ENCODE measurements at places on chromosomes 5 and 9.
A peak's percentile ranks its signal among the peaks of the same experiment; 100 is the strongest.

GRCh38 chr5:37838933-37839341 lies 904 bp downstream of the GDNF start:
- no peak for DNase-seq

DNA sequence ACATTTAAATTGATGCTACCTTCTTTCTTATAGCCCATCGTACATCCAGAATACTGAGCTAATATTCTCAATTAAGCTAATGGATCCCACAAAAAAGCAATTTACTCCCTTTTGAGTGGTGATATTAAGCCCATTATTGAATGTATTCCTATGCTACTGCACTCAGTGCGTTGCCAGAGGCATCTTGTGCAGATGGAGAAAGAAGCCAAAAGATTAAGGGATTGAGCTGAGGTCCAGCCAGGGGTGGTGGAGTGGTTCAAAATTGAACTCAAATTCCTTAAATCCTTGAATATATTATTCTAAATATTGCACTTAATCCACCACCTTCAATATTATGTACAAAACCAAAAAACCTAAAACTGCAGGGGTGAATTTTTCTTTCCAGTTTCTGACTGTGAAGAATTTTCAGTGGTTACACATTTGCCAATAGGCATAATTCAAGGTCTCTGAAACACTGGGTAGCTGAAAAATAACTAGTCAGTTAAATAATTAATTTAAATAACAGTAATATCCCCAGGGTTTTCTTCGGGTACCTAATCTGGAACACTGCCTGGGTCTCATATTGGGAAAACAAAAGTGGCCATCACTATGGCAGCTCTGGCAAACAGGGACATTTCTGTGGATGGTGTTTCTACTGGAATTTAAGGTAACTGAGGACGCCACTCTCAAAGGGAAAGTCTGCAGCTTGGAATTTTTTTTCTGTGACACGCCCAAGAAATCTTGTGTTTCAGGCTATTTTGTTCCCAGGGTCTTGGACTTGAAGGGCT lies 6.2 kb upstream of the LIFR start:
- DNase-seq = no peak

DNA sequence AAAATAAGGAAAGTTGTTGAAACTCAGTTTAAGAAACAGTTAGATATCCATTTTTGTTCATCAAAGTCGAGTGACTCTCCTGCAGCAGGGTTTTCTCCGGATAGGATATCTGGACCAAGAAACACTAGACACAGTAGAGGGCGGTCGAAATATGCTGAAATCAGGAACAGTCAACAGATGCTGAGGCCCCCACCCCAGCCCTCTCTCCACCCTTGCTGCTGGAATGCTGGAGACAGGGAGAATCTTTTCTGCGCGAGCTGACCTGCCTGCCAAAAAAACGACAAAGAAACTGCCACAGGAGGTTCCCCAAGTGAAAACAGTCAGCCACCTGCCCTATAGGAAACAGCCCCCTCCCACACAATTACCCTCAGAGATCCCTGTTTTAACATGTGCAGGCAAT lies 4.3 kb upstream of the IL13 start:
- no peak for DNase-seq

- DNase-seq = no peak
These were observed 47.0 kb upstream of the RETREG1 start for GRCh38 chr5:16663840-16664239.

GRCh38 chr5:57447658-57448057 lies 35.0 kb downstream of the ACTBL2 start:
- no peak for DNase-seq

- no peak for DNase-seq
These were observed 31.5 kb upstream of the NKD2 start for GRCh38 chr5:976849-977751.

DNA sequence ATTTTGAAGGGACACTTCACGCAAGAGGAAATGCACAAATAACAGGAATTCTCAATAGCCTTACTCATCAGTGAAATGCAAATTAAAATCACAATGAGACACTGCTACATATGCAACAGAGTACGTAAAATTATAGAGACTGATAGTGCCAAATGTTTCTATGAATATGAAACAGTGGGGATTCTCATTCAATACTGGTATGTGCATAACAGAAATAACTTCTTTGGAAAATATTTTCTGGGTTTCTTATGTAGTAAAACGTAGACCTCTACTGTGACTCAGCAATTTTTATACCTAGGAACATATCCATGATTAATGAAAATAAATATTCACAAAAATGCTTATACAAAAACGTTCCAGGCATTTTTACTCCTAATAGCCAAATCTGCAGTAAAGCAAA lies 1625.2 kb downstream of the MAT2B start:
- DNase-seq = no peak

GRCh38 chr9:98807070-98807813 lies at the start of gene GALNT12:
Gene GALNT12, plus strand, starts transcription at chr9:98807670. Its CDS starts 29 bp downstream, at chr9:98807699.
- no peak for DNase-seq

DNA sequence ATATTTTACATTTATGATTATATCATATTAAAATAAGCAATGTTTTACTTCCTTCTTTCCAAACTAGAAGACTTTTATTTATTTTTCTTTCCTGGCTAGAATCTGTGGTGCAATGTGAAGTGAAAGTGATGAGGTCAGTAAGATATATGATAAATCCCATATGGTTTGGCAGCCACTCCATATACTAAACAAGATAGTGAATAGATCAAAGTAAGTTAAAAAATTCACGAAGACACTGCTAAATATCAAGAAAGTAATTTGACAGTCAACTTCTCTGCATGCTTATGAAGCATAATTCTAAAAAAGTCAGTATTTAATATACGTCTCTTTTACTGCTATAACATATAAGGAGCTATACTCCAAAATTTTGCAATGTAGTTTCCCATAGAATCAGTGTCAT lies 972.8 kb downstream of the DTWD2 start:
- no peak for DNase-seq

- DNase-seq = peak; percentile 77
These were observed at the start of gene GGTA1 for GRCh38 chr9:121499427-121500164. Gene GGTA1, minus strand, starts transcription at chr9:121499844. Its CDS starts 31,922 bp downstream, at chr9:121467922.

All from lung microvascular endothelial cell (primary cell).